Stimulated activated CD4-positive, alpha-beta T cell treated with anti-CD3 and anti-CD28 coated beads, Interleukin-12 subunit alpha, Interleukin-12 subunit beta, amount 100 ng/mL, for 24 hours (primary cell): ENCODE measurements at places on chromosomes 5 and 9.

- no peak for DNase-seq
Measured at GRCh38 chr9:122236681-122237080, 7.9 kb upstream of the LHX6 start.

DNA sequence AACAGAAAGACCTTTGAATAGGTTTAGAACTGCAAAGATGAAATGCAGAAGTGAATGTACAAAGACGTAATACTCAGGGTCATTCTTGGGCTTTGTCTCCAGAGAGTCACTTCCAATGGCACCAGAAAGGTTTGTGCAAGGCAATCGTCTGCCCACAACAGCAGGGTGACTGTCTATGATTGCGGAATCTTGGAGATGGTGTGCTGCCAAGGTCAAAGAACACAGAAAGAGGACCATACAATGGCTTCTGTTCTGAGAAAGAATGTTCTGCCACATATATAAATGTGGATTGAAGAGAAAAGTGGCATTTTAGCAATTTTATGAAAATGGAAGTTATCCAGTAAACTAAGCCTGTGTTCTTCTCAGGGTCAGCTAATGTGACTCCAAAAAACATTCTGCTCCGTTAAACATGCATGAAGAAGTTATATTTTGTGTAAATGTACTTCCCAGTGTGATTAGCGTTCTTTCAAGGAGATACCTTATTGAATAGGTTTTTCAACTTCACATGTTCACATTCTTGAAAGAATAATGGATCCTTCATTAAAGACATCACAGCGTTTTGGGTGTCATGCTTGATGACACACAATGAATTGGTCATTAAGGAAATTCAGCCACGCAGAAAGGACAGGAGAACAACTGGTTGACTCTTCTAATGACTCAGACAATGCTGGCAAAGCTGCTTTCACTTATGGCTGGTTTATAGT, 73.4 kb upstream of the CDH6 start:
- no peak for DNase-seq

DNA sequence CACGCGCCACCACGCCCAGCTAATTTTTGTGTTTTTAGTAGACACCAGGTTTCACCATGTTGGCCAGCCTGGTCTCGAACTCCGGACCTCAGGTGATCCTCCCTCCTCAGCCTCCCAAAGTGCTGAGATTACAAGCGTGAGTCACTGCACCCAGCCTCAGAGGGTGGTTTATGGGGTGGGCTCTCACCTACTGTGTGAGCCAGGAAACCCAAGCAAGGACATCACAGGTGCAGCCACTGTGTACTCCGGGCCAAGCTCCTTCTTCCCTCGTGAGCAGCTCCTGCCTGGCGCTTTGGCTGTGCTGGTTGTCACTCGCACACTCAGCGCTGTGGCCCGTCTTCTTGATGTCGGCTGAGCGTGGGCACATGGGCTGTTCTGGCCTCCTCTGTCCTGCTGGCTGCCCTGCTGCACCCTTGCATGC, 70.1 kb downstream of the WNK2 start:
- no peak for DNase-seq

DNA sequence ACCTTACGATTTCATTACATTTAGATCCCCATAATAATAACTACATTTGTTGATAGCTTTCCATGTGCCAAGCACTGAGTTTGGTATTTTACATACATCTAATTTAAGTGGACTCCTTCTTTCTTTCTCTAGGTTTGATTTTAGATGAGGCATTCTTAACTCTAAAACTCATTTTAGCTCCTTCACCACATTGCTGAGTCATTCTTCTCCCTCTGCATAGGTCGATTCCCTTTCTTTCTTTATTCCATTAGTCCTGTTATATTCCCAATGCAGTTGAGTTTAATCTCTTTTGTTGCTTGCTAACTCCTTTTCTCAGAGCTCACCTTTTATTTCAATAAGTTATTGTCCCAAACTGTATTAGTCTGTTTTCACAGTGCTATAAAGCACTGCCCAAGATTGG, 329.8 kb downstream of the TAF11L14 start:
- DNase-seq, result no peak

DNA sequence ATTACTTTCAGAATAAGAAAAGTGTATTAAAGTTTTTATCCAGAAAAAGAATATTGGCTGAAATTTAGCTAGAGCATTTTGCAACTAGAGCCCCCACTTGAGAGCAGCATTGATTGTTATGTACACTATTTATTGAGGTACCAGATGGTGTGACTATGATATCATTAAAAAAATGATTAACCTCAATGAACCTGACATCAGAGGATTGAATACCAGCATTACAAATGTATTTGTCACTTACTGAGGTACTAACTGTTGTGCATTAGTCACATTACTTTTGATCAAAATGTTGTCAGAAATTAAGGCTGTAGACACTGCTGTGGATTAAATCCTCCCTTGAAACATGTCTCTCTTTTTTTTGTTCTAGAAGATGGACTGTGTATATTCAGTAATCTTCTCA, 127.8 kb upstream of the DHFR start:
- no peak for DNase-seq

GRCh38 chr9:132833550-132834121, 44.4 kb downstream of the AK8 start:
- DNase-seq, result no peak

- DNase-seq, result no peak
Measured at GRCh38 chr5:134877159-134877558, 3.0 kb downstream of the TXNDC15 start.

GRCh38 chr5:133895979-133896845, 72.2 kb downstream of the C5orf15 start:
- DNase-seq, result no peak

- DNase-seq, result no peak
Measured at GRCh38 chr5:122311961-122312590, at the start of gene SNCAIP. Gene SNCAIP (plus strand): TSS chr5:122312237. CDS start chr5:122391135, 78,898 bp downstream.

DNA sequence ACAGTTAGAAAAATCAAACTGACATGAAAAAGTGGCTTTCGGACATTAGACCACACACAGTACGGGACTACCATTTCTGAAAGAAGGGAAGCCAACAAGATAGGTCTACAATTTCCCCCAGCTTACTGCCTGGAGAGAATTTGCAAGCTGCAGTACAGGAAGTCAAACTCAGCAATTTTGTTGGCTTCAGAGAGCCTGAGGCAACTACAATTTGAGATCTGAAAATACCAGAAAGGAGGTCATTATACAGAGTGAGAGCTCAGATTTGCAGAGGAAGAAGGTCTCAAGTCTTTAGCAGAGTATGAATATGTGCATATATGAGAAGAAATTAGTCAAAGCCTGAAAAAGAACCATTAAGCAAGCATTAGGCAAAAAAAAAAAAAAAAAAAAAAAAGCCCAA, 83.0 kb downstream of the OXCT1 start:
- no peak for DNase-seq

- DNase-seq, result no peak
Measured at GRCh38 chr5:154284433-154284832, 93.9 kb downstream of the GALNT10 start.

GRCh38 chr9:80934095-80934494, 755.3 kb downstream of the TLE1 start:
- DNase-seq, result no peak

DNA sequence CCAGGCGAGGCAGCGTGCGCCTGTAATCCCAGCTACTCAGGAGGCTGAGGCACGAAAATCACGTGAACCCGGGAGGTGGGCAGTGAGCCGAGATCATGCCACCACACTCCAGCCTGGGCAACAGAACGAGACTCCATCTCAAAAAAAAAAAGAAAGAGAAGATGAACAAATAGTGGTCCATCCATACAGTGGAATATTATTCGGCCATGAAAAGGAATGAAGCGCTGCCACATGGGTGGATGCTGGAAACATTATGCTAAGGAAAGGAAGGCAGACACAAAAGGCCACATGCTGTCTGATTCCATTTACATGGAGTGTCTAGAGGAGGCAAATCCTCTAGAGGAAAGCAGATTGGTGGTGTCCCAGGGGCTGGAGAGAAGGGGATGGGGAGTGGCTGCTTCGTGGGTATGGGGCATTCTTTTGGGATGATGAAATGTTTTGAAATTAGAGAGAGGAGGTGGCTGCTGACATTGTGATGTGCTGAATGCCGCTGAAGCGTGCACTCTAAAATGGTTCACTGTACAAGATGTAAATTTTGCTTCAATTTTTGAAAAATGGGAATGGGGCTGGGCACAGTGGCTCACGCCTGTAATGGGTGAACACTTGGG, 17.0 kb downstream of the PLPP7 start:
- DNase-seq, result no peak

DNA sequence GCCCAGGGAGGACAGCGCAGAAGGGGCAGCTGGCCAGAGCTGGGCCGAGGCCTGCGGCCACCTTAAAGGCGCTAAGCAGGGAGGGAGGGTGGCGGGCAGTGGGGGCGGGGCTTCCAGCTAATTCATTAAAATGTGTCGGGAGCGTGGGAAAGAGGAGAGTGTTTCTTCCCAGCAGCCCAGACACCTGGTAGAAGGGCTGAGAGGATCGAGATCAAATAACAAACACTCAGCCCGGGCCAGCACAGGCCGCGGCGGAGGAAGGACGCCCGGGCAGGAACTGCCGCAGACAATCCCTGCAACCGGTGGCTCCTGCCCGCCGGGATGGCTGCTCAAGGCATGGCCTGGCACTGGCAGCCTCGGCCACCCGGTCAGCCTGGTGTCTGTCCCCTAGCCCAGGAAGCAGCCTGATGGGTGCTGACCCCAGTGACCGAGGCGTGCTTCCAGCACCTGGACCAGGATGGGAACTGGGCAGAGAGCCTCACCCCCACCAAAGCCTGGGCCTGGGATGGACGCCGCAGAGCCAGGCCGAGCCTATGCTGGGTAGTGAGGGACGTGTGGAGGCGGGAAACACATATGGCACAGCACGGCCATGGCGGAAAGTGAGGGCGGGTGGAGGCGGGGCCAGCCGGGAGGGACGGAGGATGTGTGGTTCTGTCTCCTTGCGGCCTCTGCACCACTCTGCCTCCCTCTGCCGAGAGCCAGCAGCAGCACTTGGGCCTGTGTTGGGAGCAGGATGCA, 3.2 kb upstream of the NRARP start:
- DNase-seq, result no peak

- peak; percentile 46 for DNase-seq
Measured at GRCh38 chr9:91101611-91102168, 260.0 kb downstream of the AUH start.

DNA sequence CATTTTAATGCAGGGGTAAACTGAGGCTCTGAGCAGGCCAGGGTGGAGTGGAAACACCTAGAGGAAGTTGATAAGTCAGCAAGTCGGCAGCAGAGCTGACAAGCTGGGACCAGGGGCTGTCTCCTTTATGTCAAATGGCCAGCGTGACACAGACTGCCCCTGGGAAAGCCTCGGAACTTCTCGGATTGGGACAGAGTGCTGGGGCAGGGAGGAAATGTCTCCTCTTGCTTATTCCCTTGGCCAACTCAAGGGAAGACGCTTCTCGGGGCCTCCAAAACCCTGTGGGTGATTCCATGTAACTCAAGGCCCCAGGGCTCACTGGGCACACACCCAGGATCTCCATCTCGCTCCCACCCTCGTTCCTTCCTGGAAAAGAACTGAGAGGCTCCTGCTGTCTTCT, 25.4 kb upstream of the ANXA6 start:
- no peak for DNase-seq

DNA sequence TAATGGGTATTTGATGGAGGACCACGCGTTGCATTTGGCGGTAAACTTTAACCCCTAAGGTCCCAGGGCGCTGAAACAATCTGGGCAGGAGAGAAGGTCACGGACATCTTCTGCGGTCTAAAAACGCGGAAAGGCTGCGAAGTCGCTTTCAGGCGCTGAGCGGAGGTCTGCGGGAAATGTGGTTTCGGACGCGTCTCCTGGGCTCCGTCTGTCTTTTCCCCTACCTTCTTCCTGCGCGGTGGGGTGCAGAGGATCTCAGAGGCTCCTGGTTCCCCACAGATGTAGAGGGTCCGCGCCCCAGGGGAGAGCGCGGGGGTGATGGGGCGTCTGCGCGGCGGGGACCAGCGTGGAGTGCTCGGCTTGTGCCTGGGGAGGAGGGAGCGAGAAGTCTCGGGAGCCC, 58.4 kb downstream of the ZNF510 start:
- DNase-seq, result no peak

GRCh38 chr5:116621599-116621998, 47.0 kb upstream of the SEMA6A start:
- DNase-seq, result no peak

DNA sequence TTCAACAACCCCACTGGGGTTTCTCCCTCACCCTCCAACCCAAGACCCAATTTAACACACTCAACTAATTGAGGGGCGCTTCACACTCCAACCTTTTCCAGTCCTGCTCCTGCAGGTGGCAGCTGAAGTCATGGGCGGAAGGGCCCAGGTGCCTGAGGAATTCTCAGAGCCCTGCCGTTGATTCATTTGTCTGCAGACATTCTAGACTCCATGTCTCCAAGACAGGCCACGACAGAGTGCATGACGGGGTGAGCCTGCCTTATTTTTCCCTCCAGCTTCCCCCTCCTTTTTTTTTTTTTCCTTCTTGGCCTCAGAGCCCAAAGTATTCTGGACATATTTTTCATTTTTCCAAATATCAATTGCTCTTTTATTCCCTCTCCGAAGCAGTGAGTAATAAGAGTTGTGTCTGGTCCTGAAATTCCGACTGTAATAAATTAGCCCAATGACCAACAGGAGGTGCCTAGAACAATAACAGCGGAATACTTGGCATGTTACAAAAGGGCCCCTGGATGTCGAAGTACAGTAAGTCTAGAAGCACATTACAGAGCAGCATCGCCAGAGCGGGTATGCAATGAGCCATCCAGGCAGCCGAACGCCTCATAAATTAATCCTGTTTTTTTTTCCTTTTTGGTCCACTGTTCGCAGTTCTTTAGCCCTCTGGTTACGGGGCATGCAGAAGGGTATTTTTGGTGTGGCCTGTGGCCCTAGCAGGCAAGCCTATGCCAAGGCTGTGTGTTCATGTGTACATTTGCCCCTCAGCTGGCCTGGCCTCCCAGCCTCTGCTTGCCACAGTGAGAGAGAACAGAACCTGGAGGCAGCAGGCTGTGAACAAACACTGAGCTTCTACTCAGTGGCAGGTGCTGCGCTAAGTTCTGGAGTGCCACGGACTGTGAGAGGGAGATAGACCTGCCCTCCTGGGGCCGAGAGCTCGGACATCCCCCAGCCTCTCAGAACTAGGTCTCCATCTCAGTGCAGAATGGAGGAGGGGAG, 8.6 kb upstream of the SMIM23 start:
- no peak for DNase-seq

DNA sequence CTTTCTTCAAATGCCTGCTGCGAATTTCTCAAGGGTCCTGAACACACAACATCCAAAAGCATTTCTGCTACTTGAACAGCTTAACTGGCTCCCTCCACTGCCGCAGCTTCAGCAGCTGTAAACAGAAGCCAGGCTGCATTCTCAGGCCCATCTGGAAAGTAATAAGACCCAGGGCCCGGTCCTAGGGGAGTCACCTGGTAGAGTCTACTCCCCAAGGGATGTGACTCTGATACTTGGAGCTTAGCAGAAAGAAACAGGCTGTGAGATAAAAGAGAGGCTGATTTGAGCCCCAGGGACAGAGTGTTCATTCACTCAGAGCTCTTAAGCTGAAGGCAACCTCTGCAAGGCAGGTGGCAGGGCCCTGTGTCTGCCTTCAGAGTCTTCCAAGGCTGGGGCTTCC, 356.8 kb downstream of the SPOCK1 start:
- DNase-seq, result no peak

GRCh38 chr5:62538017-62538942, 40.3 kb upstream of the LRRC70 start:
- no peak for DNase-seq

GRCh38 chr5:160312960-160313727, 780 bp upstream of the CCNJL start:
- DNase-seq, result no peak
